ENCODE measurements at places on chromosomes 1 and 21.

- DNase-seq: peak; percentile 50
Measured at GRCh38 chr1:45512641-45513054, 9.0 kb downstream of the PRDX1 start.

- no peak for DNase-seq
Measured at GRCh38 chr1:24275510-24275909, 43.6 kb upstream of the GRHL3 start.

GRCh38 chr1:9589144-9589718 lies 520 bp downstream of the TMEM201 start:
- no peak for DNase-seq

DNA sequence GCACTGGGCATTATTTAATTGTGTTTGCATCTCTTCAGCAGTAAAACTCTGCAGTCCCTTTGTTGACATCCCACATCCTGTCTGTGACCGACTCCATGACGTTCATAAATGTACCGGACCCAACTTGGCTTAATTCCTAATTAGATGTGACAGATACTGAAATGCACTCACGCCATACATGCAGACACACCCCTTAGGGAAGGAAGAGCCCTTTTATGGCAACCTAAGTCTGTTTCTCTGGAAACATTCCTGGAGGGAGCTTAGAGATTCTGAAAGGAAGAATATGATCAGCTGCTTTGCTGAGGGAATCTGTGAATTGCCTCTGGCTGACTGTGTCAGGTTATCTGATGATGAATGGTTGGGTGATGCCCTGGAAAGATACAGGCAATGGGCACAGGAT lies 33.4 kb downstream of the ADAMTS5 start:
- DNase-seq: no peak

DNA sequence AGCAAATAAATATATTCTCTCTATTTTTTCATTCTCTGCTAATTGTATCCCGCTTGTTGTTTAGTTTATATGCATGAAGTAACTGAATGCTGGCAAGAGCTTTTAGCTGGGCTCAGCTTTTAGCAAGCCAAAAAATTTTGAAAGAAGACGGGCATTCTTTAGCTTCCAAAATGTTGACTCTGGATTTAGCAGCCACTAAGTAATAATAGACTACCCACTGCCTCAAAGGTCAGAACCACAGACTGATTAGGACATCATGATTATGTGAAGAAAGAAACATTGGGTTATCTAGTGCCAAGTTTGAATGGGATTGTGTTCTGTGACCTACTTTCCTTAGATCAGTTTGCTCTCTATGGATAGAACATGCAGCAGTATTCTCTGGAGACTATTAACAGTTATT lies 80.3 kb upstream of the DPH5 start:
- no peak for DNase-seq

DNA sequence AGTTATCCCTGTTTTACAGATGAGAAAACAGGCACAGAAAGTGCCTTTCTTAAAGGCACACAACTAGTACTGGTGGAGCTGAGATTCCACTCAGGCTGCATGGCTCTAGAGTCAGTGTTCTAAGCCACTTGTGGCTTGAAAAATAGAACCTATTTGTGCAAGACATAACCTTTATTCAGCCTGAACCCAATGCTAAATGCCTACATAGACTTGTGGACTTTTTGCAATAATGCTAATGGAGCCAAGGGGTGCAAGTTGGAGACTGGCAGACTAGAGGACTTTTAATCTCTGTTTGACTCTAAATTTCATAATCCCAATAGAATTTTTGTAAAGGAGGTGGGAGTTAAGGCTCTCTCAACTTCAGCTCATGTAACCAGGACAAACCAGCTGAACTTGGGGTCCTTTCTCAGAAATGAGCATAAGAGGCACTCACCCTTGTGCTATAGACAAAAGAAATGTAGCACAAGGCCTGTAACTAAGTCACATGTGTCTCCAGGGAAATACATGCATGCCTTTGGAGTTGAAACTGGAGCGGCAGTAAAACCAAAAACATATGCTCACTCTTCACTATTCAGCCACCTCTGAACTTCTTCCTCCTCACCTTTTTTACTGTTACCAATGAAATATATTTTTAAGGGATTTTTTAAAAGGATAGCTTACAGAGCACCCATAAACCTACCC lies 43.0 kb upstream of the AK4 start:
- no peak for DNase-seq

GRCh38 chr1:9901148-9902059 lies 8.7 kb downstream of the CTNNBIP1 start:
- DNase-seq: no peak

DNA sequence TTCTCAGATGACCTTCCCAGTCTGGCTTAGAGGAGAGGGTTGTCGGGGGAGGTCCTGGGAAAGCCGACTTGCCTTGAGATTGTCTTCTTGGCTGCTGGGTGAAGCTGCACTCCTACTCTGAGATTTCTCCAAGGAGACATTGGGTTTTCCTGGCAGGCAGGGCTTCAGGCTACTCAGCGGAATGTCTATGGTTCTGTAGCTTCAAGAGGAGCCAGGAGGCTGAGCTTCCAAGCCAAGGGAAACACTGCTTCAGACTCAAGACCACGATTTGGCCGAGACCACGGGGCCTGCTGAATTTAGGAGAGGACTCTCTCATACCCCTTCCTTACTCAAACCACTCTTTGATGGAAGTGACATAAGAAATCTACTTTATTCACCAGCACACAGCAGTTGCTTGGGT lies 67.8 kb downstream of the NTMT2 start:
- DNase-seq: no peak

- no peak for DNase-seq
Measured at GRCh38 chr1:208709981-208710380, 465.8 kb upstream of the PLXNA2 start.

- DNase-seq: no peak
Measured at GRCh38 chr1:25711555-25712298, 88.3 kb upstream of the SELENON start.

GRCh38 chr1:174314433-174314832 lies 133.3 kb upstream of the GPR52 start:
- no peak for DNase-seq
